Stimulated activated effector memory CD8-positive, alpha-beta T cell treated with anti-CD3 and anti-CD28 coated beads, Interleukin-12 subunit alpha, Interleukin-12 subunit beta, amount 100 ng/mL, for 72 hours (primary cell): ENCODE measurements at places on chromosomes 6 and 20.

DNA sequence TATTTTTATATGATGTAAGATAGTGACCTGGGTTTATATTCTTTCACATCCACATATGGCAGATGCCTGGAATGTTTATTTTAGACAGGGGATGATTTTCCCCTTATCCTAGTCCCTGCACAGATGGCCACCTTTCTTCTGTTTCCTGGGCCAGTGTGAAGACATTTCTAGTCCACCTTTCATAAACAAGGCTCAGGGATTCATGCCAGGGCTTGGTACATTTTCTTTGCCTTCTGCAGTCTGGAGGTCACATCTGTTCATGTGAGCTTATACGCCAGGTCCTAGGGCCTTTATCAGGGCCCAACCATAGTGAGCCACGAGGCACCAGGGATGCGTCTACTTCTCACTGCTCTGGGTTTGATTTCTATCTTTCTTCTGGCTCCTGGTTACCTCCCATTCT is 38.0 kb upstream of the ERVFRD-1 start:
- DNase-seq, result no peak

- no peak for DNase-seq
These were observed 118.3 kb downstream of the SLC23A2 start for GRCh38 chr20:4883051-4883450.

DNA sequence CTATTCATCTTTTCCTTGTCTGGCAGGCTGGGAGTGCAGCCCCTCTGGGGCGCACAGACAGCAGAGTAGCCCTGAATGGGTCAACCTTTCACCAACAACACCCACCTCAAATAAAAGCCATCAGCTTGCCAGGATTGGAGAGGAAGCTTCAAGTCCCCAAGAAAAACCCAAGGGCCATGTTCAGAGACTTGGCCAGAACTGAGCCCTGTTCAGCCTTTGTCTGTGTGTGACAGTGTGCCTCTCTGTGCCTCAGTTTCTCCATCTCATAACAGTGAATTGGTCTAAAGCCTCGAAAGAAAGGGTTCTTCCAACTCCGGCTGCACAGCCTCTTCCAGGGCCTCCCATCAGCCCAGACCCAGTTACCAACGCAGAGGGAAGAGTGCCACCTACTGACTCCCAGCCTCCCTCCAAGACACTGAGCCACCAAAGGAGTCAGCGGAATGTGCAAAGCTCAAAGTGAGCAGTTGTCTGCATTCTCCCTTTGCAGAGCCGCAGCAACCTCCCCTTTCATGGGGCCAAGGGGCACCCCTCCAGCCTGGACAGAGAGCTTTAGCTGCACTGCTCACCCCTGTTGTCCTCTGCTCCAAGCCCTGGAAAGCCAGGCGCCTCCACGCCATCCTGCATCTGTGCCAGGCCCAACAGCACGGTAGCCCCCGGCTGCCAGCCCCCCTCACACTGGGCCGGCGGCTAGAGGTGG is 82.7 kb upstream of the TOP1 start:
- DNase-seq, result no peak

DNA sequence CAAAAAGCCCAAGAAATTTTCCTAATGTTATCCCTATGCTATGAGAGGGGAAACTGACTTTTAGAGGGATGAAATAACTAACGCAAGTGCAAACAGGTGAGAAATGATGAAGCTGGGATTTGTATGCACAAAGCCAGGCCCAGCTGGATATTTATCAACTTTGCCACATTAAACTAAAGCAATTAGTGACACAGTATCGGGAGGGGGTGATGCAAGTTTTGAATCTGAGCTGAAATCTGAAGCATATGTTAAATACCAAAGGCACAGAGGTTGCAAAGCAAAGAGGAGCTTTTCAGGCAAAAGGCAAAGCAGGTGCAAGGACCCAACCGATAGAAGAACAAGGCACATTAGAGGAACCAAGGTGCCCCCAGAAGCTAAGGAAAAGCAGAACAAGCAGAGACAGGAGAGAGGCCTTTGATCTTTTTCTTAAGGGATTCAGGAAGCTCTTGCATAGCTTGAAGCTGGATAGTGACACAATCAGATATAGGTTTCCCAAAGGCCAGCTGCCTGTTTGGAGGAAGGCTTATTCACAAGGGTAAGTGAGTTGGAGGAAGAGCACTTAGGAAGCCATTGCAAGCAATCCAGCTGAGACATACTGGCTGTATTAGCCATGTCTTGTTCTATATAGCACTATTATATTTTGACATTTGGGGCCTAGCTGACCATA is 207.5 kb downstream of the HIVEP2 start:
- no peak for DNase-seq

- DNase-seq, result no peak
These were observed 21.4 kb upstream of the PI16 start for GRCh38 chr6:36933102-36933501.
